Colonic mucosa (tissue), 4 donors: ENCODE measurements at places on chromosomes 4 and X.

GRCh38 chrX:66110112-66110511 lies 53.9 kb upstream of the HEPH start:
- peak; percentile 28 for DNase-seq

GRCh38 chr4:107647591-107647990 lies 72.4 kb downstream of the PAPSS1 start:
- no peak for DNase-seq

GRCh38 chrX:30702736-30703135 lies 49.5 kb downstream of the GK start:
- DNase-seq: no peak

GRCh38 chr4:8435656-8436121 lies 4.8 kb downstream of the ACOX3 start:
- DNase-seq: no peak

GRCh38 chr4:41687971-41688370 lies 60.6 kb downstream of the PHOX2B start:
- no peak for DNase-seq

- no peak for DNase-seq
Observed at GRCh38 chr4:26021417-26022345, 107.7 kb downstream of the SMIM20 start.

- DNase-seq: no peak
Observed at GRCh38 chrX:19776753-19777152, 110.6 kb downstream of the SH3KBP1 start.

- no peak for DNase-seq
Observed at GRCh38 chr4:25976780-25977179, 62.8 kb downstream of the SMIM20 start.

- no peak for DNase-seq
Observed at GRCh38 chrX:150088042-150088441, 149.8 kb upstream of the EOLA2 start.

- no peak for DNase-seq
Observed at GRCh38 chr4:58761563-58761962, 1651.4 kb upstream of the IGFBP7 start.
